ENCODE measurements at places on chromosomes 2 and 18.

- DNase-seq = no peak
Observed at GRCh38 chr2:169705927-169706326, 11.7 kb downstream of the PHOSPHO2 start.

DNA sequence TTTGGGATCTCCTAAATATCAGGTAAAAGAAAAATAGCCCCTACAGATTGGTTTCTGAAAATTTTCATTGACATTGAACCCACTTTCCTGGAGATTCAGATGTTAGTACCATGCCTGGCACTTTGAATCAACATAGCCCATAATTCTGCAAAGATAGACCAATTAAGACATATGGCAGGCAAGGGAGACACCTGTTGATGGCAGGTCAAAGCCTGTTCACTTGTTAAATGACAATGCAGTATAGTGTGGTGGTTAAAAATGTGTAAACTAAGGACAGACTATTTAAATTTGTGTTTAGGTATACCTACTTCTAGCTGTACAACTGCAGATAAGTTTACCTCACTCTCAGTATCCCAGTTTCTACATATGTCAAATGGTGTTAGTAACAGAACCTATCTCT is 178.1 kb upstream of the MMADHC start:
- no peak for DNase-seq

DNA sequence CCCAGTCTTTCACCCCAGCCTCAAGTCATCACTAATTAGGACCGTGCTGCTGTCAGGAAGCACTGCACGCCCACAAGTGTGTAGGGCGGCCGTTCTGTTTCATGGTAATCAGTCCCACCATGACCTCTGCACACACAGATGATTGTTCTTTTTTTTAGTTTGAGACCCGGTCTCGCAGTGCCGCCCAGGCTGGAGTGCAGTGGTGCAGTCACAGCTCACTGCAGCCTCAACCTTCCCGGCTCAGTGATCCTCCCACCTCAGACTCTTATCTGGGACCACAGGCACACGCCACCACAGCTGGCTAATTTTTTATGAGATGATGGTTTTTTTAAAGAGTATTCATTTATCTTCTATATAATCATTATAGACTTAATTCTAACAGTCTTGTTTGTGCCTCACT is 1.8 kb upstream of the IAH1 start:
- DNase-seq = no peak

GRCh38 chr2:42328148-42328833 is 32.7 kb downstream of the COX7A2L start:
- DNase-seq = no peak

- no peak for DNase-seq
Observed at GRCh38 chr18:629269-630150, 27.9 kb upstream of the TYMS start.

All from keratinocyte (primary cell).